Muscle of arm (tissue), 14 donors: ENCODE measurements at places on chromosomes 2 and 18. TPM values are rescaled to one million over a fixed set of nuclear protein-coding genes. Genes with fewer than 3 reads are reported as not detected.

DNA sequence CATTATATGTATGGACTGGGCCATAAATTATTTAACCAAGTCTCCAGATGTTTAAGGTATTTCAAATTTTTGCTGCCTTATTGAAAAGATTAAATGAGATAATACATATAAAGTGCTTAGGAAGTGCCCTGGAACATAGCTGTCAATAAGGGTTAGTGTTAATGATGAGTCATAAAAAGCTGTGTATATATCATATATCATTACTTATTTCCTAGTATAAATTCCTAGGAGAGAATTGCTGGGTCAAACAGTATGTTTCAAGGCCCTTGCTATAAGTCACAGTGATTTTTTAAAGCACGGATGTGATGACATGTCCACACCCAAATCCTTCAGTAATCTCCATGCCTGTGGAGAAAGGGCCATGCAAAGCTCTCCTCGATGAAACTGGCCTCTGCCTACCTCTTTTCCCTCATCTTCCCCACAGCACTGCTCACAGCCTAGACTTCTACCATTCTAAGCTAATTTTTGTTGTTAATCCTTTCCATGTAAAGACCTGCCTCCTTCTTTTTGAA is 8.5 kb downstream of the ZNF2 start:
- no peak for DNase-seq

GRCh38 chr2:144607099-144607498 is 87.2 kb upstream of the ZEB2 start:
- DNase-seq = no peak

DNA sequence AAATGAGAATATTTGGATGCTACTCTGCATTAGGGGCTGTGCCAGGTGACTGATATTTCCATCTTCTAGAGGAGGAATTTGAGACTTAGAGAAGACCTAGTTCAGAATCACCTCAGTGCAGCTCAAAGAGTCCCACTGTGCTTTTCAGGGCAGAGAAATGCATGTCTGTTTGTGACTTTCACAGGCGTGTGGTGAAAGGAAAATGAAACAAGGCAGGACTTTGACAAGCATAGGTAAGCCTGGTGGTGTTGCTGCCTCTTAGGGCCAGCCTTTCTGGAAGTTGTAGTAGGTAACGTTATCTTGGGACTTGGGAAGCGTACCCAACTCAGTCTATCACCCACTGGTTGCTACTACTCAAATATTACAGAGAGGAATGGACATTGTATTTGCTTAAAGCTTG is 2.6 kb downstream of the GPR39 start:
- DNase-seq = no peak

DNA sequence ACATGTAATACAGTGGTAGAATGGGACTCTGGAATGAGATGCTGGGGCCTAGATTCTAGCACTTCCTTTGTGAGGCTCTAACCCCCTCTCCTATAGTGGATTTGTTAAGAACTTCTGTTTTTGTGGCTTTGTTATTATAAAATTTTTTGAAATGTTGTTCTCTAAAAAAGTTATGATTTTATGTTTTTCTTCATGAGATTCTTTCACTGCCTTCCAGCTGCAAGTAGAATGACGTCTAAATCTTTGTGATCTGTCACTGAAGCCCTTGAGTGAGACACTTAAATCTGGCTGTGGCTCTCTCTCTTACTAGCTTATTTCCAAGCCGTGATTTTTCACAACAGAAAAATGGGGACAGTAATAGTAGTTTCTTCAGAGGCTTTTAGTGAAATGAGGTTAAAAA is 1.6 kb downstream of the CASP8 start:
- DNase-seq = no peak

Gene EHD3
- 3.4 TPM for polyA plus RNA-seq

DNA sequence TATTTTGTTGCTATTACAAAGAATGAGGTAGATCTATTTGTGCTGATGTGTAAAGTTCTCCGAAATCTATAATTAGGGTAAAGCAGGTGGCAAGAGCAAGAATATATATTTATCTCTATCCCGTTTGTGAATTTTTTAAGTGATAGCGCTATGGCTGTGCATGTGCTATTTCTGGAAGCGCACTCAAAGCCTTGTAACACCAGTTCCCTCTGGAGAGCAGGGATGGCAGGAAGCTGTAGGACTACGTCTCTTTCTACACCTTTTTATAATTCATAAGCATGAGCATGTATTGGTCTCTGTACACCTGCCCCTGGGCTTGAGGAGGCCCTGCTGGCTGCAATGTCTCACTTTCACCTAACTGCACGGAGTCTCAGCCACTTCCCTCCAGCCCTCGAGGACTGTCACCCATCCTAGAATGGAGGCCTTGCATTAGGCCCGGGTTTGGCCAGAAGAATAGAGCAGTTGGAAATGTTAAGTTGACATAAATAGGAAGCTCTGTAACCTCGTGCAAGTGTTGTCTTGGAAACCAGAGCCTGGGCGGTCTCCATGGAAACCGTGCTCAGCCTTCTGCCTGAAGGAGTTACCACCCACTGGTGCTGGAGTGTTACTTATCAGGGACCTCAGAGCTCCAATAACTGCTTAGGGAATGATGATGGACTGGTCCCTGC is 20.9 kb downstream of the ITM2C start:
- peak; percentile 50 for DNase-seq

DNA sequence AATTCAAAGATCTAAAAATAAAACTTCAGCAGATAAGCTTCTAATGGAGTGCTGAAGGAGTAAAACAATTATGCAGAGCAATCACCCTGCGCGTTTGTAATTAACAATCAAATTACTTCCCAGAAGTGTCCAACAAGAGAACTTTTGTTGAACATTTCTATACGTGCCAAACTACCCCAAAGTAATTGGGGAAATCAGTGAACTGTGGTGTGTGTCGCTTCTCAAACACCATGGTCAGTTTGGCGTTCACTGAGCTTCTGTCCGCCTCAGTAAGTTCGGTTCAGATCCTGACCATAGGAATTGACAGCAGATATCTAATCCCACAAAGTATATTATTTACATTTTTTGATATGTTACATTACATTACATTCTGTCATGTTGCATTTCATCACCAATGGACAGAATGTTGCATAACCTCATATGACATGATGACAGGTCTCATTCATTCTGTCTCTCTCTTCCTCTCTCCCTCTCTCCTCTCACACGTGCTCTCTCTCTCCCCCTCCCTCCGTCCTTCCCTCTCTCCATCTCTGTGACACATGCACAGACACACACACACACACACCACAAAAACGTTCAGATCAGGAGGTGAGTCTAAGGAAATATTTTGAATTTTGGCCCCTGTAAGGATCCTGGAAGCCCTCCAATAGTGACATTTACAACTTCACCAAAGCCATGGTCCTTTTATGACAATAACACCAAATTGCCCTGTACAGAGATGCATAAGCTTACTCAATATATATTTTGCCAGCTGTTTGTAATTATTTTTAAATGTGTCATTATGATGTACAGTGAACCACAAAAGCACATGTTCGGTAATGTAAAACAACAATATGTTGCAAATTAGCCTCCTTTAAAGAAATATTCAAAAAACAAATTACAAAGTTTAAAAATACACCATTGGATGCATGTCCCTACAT is 269.2 kb downstream of the FIGN start:
- DNase-seq = no peak

- no peak for DNase-seq
Observed at GRCh38 chr2:19020144-19021099, 338.0 kb downstream of the OSR1 start.

Gene CDH2
- 5.8 TPM for polyA plus RNA-seq

Gene FOXI3
- polyA plus RNA-seq = 1.2 TPM

DNA sequence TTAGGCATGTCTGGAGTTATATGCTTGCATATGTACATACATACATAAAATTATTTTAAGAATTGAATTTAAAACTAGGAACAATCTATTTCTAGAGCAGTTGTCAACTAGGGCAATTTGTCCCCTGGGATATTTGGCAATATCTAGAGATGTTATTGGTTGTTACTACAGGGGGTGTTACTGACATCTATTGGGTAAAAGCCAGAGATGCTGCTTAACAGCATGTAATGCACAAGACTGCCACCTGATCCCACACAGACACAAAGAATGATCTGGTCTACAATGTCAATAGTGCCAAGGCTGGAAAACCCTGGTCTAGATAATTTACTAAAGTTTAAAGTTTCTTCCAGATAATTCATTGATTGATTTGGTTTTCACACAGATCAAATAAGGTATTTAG is 185.3 kb downstream of the NYAP2 start:
- DNase-seq = no peak
